AG10803 (cell line): ENCODE measurements at places on chromosomes 7 and 10.

DNA sequence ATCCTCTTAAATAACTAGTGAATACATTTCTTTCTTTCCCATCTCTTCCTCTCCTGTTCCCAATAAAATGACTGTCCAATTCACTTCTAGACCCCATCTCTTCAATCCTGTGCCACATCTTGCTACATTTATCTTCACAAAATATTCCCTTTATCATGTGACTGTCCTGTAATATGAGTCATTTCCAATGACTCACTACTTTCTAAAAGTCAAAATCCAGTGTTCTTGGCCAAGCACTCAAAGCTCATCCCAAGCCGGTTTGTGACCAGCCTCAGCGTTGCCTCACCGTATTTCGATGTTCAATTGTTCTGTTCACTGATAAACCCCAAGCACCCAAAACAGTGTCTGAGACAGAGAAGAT, 104.7 kb downstream of the PARD3 start:
- peak; percentile 76 for DNase-seq

GRCh38 chr7:37097276-37097675, 351.4 kb downstream of the ELMO1 start:
- DNase-seq = no peak

DNA sequence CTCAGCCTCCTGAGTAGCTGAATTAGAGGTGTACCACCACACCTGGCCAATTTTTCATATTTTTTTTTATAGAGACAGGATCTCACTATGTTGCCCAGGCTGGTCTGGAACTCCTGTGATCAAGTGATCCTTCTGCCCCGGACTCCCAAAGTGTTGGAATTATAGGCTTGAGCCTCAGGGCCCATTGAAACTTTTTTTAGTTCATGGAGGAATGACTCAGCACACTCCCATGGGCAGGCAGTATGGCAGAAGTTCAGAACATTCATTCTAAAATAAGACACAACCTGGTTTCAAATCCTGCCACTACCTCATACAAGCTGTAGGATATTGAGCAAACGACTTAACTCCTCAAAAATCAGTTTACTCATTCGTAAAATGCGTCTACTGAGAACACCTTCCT, 320.4 kb upstream of the SP8 start:
- DNase-seq = no peak

DNA sequence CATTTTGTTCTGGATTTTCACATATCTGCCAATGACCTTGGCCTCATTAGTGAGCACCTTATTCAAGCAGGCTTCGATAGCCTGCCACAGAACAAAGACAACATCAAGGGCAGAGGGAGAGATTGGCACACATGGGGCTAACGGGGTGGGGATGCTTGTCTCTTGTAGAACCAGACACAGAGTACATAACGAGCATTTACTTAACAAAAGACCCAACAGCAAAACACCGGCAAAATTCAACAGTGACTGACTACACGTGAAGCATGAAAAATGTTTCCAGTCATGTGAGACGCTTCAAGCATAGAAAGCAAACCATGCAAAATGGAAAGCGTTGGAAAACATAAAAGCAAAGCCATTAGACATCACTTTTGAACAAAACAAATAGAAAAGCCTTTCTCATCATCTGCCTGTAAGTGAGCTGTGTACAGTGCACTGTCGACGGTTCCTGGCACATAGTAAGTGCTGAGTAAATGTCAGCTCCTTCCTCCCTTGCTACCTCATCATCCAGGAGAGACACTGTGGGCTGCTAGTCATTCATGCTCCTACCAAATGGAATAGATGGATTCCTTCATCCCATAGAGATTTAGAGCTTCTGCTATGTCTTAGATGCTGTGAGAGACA, 134.4 kb upstream of the AGK start:
- DNase-seq = no peak

DNA sequence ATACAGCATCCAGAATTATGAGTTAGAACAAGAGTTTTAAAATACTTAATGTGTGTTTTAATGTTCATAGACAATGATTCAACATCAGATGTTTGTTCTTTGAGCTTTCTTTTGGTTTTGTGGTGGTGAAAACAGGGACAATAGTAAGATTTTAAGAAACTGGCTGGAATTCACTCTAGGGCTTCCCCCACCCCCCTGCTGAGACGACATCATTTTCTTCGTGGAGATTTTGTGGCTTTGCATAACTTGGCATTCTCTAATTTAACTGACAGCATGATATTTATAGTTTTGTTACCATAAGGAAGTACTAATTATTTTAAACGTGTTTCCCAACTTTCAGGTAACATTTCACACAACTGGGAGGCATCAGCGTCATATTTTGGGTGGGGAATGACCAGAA, 184.1 kb downstream of the BICC1 start:
- peak; percentile 63 for DNase-seq

GRCh38 chr7:471191-471865, 48.3 kb downstream of the PDGFA start:
- DNase-seq = no peak

DNA sequence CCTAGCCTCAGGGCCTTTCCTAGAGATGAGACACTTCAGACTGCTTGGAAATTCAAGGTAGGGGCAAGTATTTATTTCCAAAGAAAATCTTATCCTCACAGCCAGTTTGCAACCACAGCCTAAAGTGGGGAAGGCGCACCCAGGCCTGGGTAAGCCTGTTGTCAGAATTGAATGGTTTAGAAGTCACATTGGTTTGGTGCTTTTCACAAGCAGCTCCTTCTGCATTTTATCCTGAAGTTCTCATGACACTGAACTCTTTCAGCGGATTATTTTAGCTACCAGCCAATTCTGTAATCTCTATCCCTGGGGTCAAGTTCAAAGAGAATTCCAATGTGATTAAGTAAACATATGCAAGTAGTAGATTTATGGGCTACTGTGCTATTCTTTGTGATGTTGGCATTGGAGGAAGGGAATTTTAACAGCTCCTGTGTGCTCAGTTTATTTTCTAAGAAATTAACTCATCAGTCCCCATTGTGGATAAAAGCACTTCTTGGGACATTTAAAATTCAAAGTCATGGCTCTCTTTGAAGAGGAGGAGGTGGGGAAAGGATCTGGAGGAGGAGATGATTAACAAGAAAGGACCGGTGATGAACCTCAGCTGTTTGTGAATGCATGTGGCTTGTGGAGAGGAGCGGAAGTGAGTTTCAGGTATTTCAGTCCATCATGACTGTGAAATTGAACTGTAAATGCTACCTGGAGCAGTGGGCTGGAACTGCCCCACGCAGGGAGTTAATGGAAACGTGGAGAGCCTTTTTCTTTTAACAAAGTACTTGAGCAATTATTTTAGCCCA, 90.2 kb upstream of the CACUL1 start:
- no peak for DNase-seq

- DNase-seq = no peak
Observed at GRCh38 chr10:111079781-111080180, 3.0 kb downstream of the ADRA2A start.

DNA sequence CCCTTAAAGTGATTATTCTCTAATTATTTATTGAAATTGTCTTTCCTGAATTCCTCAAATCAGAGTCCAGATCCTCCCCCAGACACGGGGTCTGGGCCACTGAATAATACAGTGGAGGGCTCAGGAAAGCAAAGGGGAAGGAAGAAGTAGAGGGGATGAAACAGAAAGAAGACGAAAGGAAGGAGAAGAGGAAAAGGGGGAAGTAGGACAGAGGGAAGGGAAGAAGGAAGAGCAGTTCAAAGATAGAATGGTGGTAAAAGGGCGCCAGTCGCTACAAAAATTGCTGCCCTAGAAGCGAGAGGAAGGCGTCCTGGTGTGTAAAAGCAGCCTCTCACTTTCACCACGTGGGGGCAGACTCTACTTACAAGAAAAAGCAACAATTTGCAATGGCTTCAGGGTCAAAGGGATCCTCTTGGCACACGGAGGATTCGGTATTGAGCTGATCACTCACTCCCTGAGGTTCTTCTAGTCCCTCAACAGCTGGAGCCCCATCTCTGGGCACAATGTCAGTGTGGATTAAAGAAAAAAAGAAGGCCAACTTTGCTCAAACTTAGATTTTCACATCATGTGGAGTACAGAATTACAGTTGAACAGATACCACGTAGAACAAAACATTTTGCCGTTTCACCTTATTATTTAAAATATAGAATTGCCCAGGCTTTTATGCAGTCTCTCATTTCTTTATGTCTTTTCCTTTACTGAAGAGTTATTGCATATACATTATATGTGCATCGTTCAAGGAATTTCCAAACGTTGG, 31.4 kb upstream of the NPVF start:
- DNase-seq = peak; percentile 81

DNA sequence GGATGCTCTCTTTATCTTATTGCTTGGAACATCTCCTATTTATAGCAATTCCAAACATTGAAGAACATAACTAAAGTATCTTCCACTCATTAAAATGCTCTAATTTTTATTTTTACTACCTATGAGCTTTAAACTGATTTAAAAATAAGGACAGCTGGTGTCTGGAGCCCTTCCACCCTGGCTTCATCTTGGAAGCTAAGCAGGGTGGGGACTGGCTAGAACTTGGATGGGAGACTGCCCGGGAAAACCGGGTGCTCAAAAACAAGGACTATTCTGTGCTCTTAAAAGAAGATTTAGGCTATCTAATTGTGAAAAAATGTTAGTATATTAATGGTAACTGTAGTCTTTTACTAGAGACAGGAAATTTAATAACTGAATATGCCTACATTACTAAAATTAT, 69.2 kb downstream of the ARMC3 start:
- DNase-seq = peak; percentile 8
